Effector memory CD8-positive, alpha-beta T cell (primary cell): ENCODE measurements at places on chromosomes 13 and 19.

DNA sequence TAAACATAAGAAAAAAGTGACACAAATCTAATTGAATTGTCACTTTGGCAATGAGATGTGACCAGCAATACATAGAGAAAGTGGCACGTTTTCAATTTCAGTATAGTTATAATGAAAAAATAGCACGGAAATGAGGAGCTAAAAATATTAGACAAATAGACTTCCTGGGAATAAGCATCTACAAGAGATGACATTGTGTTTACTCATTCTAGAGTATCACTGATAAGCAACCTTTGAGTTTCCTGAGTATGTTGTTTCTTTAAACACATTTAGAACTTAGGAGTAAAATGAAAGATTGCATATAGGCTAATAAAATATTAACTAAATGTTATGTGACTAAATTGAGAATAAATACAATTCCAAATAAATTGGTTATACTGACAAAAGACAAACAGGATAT lies 207.1 kb upstream of the SLITRK6 start:
- DNase-seq: no peak

DNA sequence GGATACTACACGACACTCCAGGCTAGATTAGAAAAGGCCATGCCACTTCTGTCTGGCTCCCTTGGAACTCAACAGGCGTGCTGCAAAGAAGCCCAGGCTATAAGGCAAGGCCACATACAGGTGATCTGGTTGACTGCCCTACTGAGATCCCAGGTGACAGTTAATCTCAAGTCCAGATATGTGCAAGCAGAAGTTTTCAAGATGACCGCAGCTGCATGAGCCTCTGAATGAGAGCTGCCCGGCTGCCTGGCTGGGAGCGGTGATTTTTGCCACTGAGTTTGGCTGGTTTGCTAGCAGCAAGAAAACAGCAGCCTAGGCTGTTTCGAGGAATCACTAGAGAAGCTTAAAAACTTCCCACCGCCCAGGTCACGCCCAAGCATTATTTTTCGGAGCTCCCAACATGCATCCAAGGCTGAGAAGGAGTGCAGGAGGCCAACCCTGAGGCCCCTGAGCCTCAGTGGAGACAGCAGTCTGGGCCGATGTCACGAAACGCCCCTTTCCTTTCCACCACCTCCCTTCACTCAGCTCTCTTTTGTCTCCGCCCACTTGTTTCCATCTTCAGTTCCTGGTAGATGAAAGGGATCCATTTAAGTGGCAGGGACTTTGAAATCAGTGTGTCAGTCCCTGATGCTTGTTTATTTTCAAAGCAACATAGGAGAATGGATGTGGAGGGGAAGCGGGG lies 14.0 kb upstream of the URI1 start:
- DNase-seq: no peak

DNA sequence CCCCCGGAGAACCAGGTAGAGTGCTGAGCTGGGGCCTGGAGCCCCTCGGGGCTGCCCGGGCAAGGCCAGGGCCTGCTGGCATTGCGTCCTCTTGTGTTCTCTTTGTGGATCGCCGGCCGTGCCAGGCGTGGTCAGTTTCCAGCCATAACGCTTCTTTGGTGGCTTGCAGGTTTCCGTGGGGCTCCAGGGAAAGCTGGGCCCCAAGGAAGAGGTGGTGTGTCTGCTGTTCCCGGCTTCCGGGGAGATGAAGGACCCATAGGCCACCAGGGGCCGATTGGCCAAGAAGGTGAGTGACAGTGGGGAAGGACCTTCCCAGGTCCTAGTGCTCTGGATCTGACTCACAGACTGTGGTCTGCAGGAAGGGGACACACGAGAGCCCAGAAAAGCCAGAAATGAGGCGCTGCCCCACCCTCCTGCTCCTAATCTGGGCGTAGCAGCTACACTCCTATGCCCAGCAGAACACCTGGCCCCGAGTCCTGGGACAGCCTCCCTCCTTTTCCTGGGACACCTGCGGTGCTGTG lies 57.5 kb downstream of the RAB20 start:
- DNase-seq: no peak

DNA sequence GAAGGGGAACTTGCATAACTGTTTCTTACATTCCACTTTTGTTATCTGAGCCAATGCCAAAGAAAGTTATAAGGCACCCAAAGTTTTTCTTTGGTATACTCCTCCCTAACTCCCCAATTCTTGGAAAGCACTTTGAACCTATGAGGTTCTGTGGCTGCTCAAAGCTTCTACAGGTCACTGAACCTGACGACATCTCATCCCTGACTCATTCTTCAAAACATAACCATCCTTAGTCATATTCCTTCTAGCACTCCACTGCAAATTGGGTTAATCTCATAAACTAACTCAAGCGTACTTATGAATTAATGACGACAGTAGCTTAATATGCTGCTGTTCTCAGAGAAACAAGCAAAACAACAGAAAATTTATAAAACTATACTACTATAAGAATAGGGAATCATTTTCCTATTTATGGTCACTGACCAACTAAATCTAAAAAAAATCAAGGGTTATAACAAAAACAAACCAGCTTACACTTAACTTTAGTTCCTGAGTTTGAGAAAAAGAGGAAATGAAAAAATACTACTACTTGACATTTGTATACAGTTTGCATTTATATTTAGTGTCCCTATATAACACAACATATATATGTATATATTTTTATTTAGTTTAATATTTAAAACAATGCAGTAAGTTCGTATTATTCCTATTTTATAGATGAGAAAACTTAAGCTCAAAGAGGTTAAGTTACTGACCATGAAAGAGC lies 69.1 kb downstream of the CAB39L start:
- no peak for DNase-seq

DNA sequence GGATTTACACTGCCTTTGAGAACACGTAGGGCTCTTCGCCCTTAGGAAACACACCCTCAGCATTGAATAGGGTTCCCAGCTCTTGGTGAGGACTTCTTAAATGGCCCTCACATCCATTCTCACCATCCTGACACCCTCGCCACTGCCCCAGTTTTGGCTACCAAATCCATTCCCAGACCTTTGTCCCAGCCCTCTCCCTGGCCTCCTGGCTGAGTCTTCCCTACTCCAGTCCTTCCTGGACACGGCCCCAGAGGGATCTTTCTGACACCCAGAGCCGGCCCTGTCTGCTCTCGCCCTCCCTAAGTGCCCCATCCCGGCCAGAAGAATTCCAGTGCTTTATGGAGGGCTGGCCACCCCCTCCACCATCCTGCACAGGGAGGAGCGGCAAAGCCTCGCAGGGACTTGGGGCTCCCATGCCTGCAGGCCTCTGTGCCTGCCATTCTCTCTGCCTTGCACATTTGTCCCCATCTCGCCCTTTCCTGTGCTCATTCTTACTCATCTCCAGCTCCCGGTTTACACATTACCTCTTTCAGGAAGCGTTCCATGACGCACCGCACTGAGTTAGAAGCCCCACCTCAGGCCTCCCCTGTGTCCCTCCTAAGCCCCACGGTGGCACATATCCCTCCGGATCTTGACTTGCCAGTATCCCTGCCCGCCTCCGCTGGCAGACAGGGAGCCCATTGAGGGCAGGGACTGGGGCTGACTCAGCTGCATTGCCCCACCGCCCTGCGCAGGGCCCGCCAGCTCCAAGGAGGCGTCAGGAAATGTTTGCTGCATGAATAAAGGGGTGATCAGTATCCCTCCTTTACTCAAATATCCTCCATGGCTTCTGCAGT lies 11.0 kb upstream of the KLK14 start:
- no peak for DNase-seq

GRCh38 chr19:30924670-30925069 lies 424.6 kb downstream of the TSHZ3 start:
- no peak for DNase-seq

- DNase-seq: no peak
Measured at GRCh38 chr19:926589-927350, 935 bp downstream of the ARID3A start.

DNA sequence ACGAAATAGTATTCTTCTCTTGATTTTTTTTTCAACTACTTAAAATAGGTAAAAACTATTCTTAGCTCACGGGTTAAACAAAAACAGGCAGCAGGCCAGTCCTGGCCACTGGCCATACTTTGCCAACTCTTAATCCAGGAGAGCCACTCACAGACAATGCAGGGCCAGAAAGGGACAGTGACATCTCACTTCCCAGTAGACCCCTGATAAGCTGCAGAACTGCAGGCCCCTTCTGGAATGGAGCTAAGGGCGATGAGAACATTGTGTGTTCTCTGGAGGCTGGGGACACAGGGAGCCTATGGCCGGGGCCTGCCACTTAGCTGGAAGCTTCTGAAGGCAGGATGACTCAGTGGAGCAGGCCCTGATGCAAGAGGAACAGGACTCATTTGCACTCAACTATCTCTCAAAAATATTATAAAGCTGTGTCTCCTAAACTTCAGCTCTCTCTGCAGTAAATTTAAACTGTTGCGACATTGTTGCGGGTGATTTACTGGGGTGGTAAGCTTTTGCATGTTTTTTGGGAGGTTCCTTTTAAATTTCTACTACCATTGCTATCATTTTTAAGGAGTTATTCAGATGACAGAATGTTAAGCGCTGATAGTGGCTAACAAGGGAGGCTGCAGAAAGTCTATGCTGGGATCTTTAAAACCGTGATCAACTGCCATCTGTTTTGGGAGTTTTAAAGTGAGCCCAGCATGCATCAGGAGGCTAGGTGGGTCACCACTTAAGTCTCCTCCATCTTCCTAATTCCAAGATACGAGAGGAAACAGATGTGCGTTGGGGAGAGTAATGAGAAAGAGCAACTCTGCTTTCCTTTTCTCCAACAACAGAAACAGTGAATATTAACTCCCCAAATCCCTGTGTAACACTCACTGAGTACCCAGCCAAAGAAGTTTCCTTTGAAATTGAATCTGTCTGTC lies 33.2 kb upstream of the KATNAL1 start:
- DNase-seq: no peak

GRCh38 chr13:72694314-72694713 lies 33.1 kb downstream of the MZT1 start:
- no peak for DNase-seq
